ENCODE measurements at places on chromosomes 5 and 9.
A peak's percentile ranks its signal among the peaks of the same experiment; 100 is the strongest.

DNA sequence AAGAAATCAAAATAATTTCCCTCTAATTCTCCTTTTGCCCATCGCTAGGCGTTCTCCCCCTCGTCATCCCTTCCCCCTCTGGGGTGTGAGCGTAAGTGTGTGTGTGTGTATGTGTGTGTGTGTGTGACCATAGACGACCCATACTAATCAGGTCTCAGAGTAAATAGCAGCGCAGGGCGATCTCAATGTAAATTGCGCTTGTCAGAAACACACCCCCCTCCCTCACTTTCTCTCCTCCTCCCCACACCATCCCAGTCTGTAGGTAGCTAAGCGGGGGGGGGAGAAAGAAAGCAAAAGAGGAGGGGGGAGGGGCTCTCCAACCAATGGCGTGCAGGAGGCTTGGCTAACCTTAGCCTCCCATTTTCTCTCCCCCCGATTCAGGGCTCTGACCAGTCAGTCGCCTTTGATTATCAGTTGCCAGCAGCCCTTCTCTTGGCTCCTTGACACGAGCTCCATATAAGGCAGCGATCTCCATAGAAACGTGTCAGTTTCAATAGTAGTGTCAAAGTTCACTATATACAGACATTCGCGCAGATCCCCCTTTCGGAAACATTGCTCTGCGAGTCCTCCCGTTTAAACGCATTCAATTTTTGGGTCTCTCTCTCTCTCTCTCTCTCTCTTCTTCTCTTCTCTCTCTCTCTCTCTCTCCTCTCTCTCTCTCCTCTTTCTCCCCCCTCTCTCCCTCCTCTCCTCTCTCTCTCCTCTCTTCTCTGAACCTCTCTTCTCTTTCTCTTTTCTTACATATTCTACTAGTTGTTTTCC lies at the start of gene NR2F1:
NR2F1 (plus strand) TSS at position 546 of the 762 bp plus-strand sequence. CDS start 1,802 bp downstream, outside the sequence.
- DNase-seq = peak; percentile 81

- no peak for DNase-seq
Measured at GRCh38 chr5:34584165-34584564, 72.0 kb upstream of the RAI14 start.

- no peak for DNase-seq
Measured at GRCh38 chr9:16356196-16356765, 514.2 kb downstream of the BNC2 start.

DNA sequence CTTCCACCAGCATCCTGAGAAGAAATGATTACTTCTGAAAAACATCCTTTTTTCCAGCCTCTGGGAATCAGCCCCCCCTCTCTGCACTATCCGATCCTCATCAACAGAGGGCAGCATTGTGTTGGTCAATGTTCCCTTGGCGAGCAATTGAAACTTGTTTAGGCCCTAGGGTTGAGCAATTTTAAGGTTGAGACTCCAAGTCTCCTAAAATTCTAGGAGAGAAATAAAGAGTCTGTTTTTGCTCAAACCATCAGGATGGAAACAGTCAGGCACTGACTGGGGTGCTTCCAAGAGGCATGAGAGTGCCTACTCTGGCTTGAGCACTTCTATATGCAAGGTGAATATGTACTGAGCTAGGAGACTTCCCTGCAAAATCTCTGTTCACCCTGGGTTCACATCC lies 12.4 kb upstream of the CYFIP2 start:
- DNase-seq = peak; percentile 36
